ENCODE measurements at places on chromosomes 13 and 19.

GRCh38 chr13:33202644-33203169, 82.8 kb downstream of the STARD13 start:
- DNase-seq = no peak

DNA sequence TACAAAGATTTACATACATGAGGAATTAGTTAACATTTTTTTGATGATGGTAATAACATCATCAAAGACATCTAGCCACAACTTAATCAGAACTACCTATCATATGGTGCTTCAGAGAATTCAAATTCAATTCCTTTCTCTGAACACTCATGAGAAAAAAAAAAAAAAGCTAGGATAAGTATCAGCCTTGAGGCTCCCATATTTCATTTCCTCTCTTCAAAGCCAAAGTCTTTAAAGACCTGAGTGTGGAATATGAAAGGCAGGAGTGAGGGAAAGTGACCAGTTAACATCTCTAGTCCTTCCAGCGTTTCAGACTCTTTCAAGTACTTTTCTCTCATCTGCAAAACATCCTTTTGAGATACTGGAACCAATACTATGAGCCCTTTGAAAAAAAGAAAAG, 137.5 kb downstream of the DCLK1 start:
- no peak for DNase-seq

- DNase-seq = no peak
Observed at GRCh38 chr13:61151062-61151461, 264.6 kb downstream of the PCDH20 start.

- DNase-seq = peak; percentile 51
Observed at GRCh38 chr19:13012690-13013608, 17.7 kb downstream of the NFIX start.

GRCh38 chr19:6045108-6045507, 65.2 kb downstream of the RFX2 start:
- DNase-seq = no peak

- DNase-seq = no peak
Observed at GRCh38 chr13:39565036-39565949, 37.7 kb downstream of the LHFPL6 start.

DNA sequence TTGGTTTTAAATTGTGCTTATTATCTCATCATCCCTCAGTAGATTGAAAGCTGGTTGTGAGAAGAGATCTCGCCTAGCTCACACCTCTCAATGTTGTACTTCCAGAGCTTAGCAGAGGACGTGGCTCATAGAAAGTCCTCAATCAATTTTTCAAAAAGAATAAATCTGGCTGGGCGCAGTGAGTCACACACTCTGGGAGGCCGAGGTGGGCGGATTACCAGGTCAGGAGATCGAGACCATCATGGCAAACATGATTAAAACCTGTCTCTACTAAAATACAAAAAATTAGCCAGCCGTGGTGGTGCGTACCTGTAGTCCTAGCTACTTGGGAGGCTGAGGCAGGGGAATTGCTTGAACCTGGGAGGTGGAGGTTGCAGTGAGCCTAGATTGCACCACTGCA, 4.7 kb upstream of the ASF1B start:
- no peak for DNase-seq

DNA sequence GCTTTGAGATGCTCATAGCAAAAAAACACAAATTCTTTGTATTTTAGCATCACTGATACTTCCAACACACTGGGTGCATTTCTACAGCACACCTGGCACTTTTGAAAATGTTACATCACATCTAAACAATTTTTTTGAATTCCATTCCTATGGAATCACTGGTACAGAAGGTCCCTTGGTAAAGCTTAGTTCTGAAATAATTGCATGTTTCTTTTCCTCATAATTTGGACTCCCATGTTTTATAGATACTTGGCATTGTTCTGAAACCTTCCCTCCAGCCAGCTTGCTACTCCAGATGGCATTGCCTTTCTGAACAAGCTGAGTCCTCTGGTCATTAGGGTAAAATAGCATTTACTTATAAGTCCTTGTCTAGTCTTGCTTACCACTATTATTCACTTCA, 481.3 kb upstream of the GPC6 start:
- no peak for DNase-seq

DNA sequence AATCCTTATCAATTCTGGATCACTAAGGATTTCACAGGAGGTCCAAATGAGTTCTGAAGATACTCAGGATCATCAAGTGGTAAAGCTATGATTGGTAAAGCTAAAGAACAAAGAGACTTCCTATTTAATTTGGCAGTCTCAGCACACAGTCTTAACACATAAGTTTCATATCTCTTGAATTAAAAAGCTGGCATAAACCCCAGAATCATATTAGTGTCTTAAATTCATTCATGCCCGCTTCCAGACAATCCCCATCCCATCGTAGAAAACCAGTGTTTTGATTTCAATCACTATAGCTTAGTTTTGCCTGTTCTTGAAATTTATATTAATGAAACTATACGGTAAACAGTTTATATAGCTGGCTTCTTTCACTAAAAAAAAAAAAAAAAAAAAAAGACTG, 278.7 kb downstream of the DIAPH3 start:
- no peak for DNase-seq

GRCh38 chr19:33472226-33472625, 49.4 kb downstream of the PEPD start:
- no peak for DNase-seq

- DNase-seq = no peak
Observed at GRCh38 chr13:58806401-58806800, 1174.9 kb downstream of the PCDH17 start.

Data from activated naive CD4-positive, alpha-beta T cell treated with anti-CD3 and anti-CD28 coated beads, Interleukin-2, amount 10 ng/mL, durations not matched to agents 7 days and 5 days (primary cell).